ENCODE measurements at places on chromosomes 6 and 20. TPM values are rescaled to one million over a fixed set of nuclear protein-coding genes. Genes with fewer than 3 reads are reported as not detected.

NEURL2 gene
- 14.5 TPM for total RNA-seq

DNA sequence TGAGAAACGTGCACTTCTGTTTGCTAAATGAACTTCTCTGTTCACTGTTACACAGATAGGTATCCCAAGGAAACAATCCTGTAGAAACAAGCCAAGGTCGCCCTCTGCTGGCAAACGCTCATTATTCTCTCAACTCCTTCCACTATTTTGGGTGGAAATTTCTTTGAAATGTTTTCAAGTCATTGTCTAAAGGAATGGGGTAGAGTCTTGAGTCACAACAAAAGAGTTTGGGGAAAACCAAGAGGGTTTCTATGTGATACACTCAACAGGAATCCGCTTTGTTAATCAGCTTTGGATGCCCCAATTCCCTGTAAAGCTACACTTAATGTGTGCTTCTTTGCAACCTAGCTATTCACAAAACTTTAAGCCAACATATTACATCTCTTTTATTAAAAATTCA lies 4.6 kb upstream of the RAE1 start:
- DNase-seq, result peak; percentile 72

DNA sequence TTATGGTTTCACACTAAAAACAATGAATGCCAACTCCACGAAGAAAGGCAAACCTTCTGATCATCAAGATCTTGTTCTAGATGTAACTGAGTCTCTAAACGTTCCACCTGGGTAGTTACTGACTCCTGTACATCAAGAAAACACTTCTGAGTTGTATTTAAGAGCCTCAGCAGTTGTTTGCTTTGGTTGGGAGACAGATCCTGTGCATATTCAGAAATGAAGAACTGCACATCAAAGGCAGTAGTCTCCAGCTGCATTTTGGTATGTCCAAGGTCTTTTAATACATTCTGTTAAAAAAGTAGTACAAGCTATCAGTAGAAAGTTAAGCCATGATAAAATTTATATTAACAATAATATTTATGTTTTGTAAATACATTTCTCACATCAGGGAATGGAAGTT lies 41.3 kb downstream of the DST start:
- no peak for DNase-seq

TAAR5 gene
- not detected for total RNA-seq

BANF2 gene
- not detected for total RNA-seq

DNA sequence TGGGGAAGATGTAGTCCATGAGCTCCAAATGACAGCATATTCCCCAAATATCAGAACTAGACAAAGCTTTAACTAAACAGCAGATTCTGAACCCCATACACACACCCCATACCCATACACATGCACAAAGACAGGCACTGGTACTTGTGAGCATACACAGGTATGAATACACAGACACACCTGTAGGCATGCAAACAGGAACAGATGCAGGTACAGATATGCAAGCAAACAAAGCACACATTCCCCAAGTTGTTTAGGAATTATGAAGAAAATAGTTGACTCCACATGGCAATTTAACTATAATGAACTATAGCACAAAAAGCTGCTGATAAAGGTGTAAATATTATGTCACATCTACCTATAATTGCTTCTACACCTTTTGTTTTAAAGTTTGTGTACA lies 16.7 kb downstream of the GOPC start:
- DNase-seq, result no peak

All from liver (tissue), 10 donors.